ENCODE measurements at places on chromosomes 7 and 10. TPM values are rescaled to one million over a fixed set of nuclear protein-coding genes. Genes with fewer than 3 reads are reported as not detected.
A peak's percentile ranks its signal among the peaks of the same experiment; 100 is the strongest.

GRCh38 chr7:25368599-25369201 lies 140.4 kb upstream of the NPVF start:
- H3K4me1 ChIP-seq, result no peaks in the 10 kb centered on the region
- no peaks in the 10 kb centered on the region for H3K27me3 ChIP-seq
- no peak overlapping the region for H3K4me3 ChIP-seq
- no peaks in the 10 kb centered on the region for H3K36me3 ChIP-seq
- H3K27ac ChIP-seq, result no peak overlapping the region

DNA sequence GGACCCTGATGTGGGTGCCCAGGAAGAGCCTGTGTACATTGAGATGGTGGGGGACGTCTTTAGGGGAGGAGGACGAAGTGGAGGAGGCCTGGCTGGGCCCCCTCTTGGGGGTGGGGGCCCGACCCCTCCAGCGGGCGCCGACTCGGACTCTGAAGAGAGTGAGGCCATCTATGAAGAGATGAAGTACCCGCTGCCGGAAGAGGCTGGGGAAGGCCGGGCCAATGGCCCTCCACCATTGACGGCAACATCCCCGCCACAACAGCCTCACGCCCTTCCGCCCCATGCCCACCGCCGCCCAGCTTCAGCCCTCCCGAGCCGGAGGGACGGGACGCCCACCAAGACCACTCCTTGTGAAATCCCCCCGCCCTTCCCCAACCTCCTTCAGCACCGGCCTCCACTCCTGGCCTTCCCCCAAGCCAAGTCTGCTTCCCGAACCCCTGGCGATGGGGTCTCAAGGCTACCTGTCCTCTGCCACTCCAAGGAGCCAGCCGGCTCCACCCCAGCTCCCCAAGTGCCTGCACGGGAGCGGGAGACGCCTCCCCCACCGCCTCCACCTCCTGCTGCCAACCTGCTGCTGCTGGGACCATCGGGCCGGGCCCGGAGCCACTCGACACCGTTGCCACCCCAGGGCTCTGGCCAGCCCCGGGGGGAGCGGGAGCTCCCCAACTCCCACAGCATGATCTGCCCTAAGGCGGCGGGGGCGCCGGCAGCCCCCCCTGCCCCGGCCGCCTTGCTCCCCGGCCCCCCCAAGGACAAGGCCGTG lies 4.8 kb downstream of the NYAP1 start:
- DNase-seq, result no peak
- H3K4me3 ChIP-seq, result no peak overlapping the region
- no peak overlapping the region for H3K27ac ChIP-seq
- peaks cover 21% of the 10 kb centered on the region for H3K4me1 ChIP-seq

- no peak overlapping the region for H3K27ac ChIP-seq
- H3K4me1 ChIP-seq, result peaks cover 31% of the 10 kb centered on the region
- no peak overlapping the region for H3K4me3 ChIP-seq
- H3K27me3 ChIP-seq, result no peaks in the 10 kb centered on the region
- DNase-seq, result peak; percentile 43
- H3K36me3 ChIP-seq, result peaks cover 6% of the 10 kb centered on the region
Measured at GRCh38 chr10:123017421-123018165, 8.8 kb downstream of the ACADSB start.

GRCh38 chr10:93462881-93463280 lies 19.3 kb downstream of the MYOF start:
- no peak for DNase-seq
- peak overlapping the region; percentile 94 for H3K27ac ChIP-seq
- no peaks in the 10 kb centered on the region for H3K36me3 ChIP-seq
- no peaks in the 10 kb centered on the region for H3K27me3 ChIP-seq
- no peak overlapping the region for H3K4me3 ChIP-seq

DNA sequence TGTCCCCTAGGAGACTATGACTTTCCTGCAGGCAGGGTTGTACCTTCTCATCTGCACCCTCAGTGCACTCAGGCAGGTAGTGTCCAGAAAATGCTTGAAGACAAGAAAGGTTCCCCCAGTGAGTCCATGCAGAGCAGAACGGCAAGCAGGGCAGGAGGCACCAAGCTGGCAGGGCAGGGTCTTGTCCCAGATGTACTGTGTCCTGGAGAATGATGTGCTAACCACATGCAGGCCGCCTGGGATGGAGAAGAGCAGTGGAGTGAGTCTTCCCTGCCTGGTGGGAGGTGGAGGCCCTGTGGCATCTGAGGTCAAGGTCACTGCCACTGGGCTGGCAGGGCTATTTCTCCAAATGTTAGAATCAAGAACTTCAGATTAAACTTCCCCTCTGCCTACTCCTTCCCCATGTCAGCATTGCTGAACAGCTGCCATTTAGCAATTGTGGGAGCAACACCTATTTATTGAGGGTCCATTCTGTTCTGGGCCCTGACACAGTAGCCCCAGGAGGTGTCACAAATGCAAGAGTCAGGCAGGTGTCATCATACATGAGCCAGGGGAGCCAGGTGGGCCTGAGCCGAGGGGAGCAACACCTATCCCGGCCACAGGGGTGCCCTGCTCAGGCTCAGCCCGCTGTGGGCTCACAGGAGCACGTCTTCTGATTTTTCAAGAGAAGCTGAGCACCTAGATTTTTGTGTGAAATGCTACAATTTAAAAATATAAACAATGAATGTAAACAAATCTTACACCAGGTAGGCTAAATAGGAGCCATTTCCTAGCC lies 34.1 kb downstream of the PTPRE start:
- H3K27me3 ChIP-seq, result no peaks in the 10 kb centered on the region
- H3K27ac ChIP-seq, result no peak overlapping the region
- H3K4me1 ChIP-seq, result no peaks in the 10 kb centered on the region
- H3K36me3 ChIP-seq, result no peaks in the 10 kb centered on the region
- no peak for DNase-seq

DNA sequence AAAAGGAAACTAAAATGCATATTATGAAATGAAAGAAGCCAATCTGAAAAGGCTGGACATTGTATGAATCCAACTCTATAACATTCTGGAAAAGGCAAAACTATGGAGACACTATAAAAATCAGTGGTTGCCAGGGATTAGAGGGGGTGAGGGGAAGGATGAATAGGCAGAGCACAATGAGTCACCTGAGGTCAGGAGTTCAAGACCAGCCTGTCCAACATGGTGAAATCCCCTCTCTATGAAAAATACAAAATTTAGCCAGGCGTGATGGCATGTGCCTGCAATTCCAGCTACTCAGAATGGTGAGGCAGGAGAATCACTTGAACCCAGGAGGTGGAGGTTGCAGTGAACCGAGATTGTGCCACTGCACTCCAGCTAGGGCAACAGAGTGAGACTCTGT lies 324.8 kb upstream of the PHYHIPL start:
- no peaks in the 10 kb centered on the region for H3K36me3 ChIP-seq
- no peak overlapping the region for H3K27ac ChIP-seq
- H3K4me1 ChIP-seq, result no peaks in the 10 kb centered on the region

GRCh38 chr7:1844336-1844950 lies 174.4 kb downstream of the ELFN1 start:
- H3K4me1 ChIP-seq, result no peaks in the 10 kb centered on the region
- H3K27ac ChIP-seq, result no peak overlapping the region
- no peak overlapping the region for H3K4me3 ChIP-seq
- H3K36me3 ChIP-seq, result no peaks in the 10 kb centered on the region
- no peak for DNase-seq
- H3K27me3 ChIP-seq, result no peaks in the 10 kb centered on the region

GRCh38 chr10:99232360-99232999 lies 3.2 kb downstream of the HPSE2 start:
- H3K4me3 ChIP-seq, result peak overlapping the region; percentile 56
- H3K27ac ChIP-seq, result peak overlapping the region; percentile 52
- H3K4me1 ChIP-seq, result peaks cover 43% of the 10 kb centered on the region
- peaks cover 64% of the 10 kb centered on the region for H3K27me3 ChIP-seq
- DNase-seq, result peak; percentile 41

- no peak overlapping the region for H3K4me3 ChIP-seq
- no peak for DNase-seq
- no peaks in the 10 kb centered on the region for H3K36me3 ChIP-seq
- no peaks in the 10 kb centered on the region for H3K27me3 ChIP-seq
Measured at GRCh38 chr7:3003936-3004335, 39.7 kb downstream of the CARD11 start.

DNA sequence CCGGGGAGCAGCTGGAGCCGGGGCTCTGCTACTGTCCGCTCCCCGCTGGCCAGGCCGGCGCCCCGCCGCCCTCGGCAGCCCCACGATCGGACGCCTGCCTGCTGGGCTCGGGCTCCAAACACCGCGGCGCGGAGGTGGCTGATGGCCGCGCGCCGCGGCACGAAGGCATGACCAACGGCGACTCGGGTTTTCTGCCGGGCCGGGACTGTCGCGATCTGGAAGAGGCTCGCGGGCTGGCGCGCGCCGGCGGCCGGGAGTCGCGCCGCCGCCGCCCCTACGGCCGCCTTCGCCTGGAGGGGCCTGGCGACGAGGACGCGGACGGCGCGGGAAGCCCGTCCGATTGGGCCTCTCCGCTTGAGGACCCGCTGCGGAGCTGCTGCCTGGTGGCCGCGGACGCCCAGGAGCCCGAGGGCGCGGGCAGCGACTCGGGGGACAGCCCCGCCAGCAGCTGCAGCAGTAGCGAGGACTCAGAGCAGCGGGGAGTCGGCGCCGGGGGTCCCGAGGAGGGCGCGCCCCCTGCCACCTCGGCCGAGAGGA lies 570 bp downstream of the TBC1D12 start:
- H3K4me1 ChIP-seq, result peaks cover 14% of the 10 kb centered on the region
- DNase-seq, result no peak
- no peaks in the 10 kb centered on the region for H3K36me3 ChIP-seq
- peak overlapping the region; percentile 91 for H3K4me3 ChIP-seq
- H3K27me3 ChIP-seq, result peaks cover 17% of the 10 kb centered on the region

- H3K36me3 ChIP-seq, result no peaks in the 10 kb centered on the region
- no peak overlapping the region for H3K4me3 ChIP-seq
- no peak overlapping the region for H3K27ac ChIP-seq
- no peak for DNase-seq
- H3K4me1 ChIP-seq, result no peaks in the 10 kb centered on the region
Measured at GRCh38 chr7:78165454-78165853, 366.9 kb downstream of the PHTF2 start.

DNA sequence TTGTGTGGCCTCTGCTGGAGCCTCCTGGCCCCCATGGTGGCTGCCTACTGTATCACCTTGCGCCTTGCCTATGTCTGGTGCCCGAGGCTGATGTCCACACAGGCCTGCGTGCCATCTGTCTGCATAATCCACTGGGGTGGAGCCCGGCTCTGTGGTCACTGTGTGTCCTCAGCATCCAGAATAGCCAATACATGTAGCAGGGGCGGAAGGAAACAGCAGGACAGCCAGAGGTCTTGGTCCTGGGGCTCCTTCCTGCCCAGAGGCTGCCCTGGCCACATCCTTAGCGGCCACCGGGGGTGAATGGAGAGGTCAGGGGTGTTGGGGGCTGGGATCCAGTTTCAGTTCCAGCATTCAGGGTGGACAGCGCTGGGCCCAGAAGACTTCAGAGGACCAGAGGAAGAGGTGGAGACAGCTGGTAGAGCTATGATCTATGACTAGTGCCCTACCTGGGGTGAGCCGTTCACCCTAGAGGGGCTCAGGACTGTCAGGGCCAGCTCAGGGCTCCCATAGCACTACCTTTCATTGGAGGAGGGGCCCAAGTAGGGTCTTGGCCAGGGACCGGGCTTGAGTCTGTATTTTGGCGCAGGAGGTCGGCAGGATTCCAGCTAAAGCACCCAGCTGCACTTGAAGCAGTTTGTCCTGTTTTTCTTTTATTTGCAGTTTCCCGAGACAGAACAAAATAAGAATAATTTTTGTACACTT lies 15.9 kb downstream of the YKT6 start:
- peaks cover 26% of the 10 kb centered on the region for H3K36me3 ChIP-seq
- no peak for DNase-seq
- no peaks in the 10 kb centered on the region for H3K4me1 ChIP-seq
- H3K27ac ChIP-seq, result no peak overlapping the region
- H3K4me3 ChIP-seq, result no peak overlapping the region

GRCh38 chr10:43822631-43823580 lies 174.2 kb upstream of the ZNF32 start:
- peak overlapping the region; percentile 27 for H3K27ac ChIP-seq
- peaks cover 24% of the 10 kb centered on the region for H3K4me1 ChIP-seq
- DNase-seq, result no peak
- no peaks in the 10 kb centered on the region for H3K27me3 ChIP-seq
- no peaks in the 10 kb centered on the region for H3K36me3 ChIP-seq
- H3K4me3 ChIP-seq, result no peak overlapping the region

DNA sequence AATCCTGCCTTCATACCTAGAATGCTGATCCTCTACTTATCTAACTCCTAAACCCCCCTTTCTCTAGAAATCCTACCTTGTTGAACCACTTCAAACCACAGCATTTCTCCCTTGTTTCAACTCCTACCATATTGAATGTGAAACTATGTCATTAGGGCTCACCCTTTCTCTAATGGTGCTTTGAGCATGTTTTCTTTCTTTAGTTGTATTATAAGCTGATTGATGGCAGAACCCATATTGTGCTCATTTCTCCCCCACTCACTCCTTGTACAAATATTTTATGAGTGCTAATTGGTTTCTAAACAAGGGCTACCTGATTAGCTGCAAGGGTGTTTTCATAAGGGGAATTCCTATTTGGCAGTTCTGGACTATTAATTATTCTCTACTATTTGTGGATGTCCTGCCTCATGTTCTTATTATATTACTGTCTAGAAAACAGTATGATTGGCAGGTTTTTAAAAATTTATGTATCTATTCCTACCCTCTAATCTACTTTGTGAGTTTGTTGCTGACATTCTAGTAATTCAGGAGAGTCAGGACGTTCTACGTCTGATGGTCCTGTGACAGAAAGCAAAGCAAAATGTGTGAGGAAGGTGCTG lies 765.8 kb downstream of the KCNMA1 start:
- no peak overlapping the region for H3K4me3 ChIP-seq
- DNase-seq, result no peak
- H3K36me3 ChIP-seq, result no peaks in the 10 kb centered on the region
- no peak overlapping the region for H3K27ac ChIP-seq
- no peaks in the 10 kb centered on the region for H3K4me1 ChIP-seq

DNA sequence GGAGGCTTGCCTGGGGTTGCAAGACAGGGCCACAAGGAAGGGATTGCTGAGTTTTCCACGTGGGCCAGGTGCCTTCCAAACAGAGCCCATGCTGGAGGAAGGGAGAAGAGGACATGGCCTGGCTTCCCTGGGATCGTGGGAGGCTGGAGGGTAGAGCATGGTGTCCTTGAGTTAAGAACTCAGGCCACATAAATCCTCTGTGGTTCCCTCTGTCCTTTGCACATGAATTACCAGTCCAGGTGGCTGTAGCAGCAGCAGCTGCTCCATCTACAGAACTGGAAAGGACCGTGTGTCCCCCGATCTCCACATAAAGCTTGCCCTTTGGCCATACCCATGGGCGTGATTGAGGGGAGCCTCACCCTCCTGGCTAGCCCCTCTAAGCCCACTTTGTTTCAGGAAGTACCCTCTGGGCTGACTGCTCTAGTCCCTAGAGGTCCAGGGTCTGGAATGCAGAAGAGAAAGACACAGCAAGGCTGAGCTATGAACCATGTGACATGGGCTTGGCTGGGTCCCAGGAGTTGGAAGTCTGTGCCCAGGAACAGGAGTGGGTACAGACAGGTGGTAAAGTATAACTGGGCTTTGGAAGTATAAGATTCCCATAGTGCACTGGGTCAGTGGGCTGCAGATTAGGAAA lies 84.9 kb downstream of the C10orf105 start:
- H3K27me3 ChIP-seq, result no peaks in the 10 kb centered on the region
- no peak overlapping the region for H3K27ac ChIP-seq
- H3K4me3 ChIP-seq, result no peak overlapping the region
- H3K36me3 ChIP-seq, result no peaks in the 10 kb centered on the region
- DNase-seq, result peak; percentile 68

The TMEM229A gene
- total RNA-seq, result 15.2 TPM

The CYP3A7 gene
- not detected for total RNA-seq

The KIF11 gene
- total RNA-seq, result 2.9 TPM

The CASD1 gene
- total RNA-seq, result 2.9 TPM

The FRMPD2 gene
- not detected for total RNA-seq

The CNPY4 gene
- total RNA-seq, result 10.1 TPM

The ADARB2 gene
- total RNA-seq, result not detected

The CRYGN gene
- not detected for total RNA-seq

The DENND2A gene
- total RNA-seq, result 6.2 TPM

The PRSS37 gene
- total RNA-seq, result not detected

All from stomach (tissue), 19 donors.